ENCODE measurements at places on chromosomes 4 and X.

- no peaks in the 10 kb centered on the region for H3K27me3 ChIP-seq
- DNase-seq: no peak
- peaks cover 31% of the 10 kb centered on the region for H3K4me1 ChIP-seq
- no peak overlapping the region for H3K4me3 ChIP-seq
- H3K36me3 ChIP-seq: no peaks in the 10 kb centered on the region
- H3K27ac ChIP-seq: no peak overlapping the region
Observed at GRCh38 chr4:185735866-185736400, 76.1 kb downstream of the SORBS2 start.

DNA sequence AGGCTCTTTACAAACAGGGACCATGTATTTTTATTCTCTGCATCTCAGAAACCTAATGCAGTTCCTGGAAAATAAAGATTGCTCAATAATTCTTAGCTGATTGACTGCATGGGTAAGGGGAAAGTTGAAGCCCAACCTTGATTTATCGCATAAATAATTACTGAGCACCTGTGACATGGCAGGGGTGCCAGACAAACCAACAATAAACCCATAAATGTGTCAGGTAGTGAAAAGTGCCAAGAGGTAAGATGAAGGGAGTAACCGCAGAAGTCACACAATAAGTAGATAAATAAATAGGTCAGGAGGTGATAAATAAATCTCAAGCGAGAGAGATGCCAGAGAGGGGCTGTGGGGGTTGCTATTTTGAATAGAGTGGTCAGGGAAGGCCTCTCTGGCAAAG is 20.1 kb upstream of the AP1S2 start:
- DNase-seq: no peak
- no peaks in the 10 kb centered on the region for H3K36me3 ChIP-seq
- H3K27me3 ChIP-seq: peaks cover 10% of the 10 kb centered on the region
- H3K4me1 ChIP-seq: no peaks in the 10 kb centered on the region
- no peak overlapping the region for H3K4me3 ChIP-seq

DNA sequence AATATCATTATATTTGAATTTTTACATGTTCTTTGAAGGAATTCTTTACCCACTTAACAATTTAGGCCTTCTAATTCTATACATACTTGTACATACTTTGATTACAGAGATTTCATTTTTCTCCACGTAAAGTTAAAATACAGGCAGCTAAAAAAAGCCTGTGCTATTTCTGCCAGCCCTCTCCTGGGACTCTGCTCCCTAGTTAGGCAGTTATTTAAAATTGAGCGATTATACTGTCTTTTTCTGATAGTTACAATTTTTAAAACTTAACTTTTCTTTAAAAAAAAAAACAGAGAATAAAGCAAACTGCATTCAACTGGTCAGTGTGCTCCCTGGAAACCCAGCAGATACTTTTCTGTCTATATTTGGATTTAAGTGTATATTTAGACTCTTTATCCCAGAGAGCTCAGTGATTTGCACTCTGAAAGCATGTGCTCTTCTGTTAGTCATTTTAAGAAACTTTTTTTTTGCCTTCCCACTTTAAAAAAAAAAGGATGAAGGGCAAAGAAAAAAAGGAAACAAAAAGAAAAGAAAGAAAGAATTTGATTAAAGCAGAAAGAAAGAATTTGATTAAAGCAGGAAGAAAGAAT is 18.1 kb upstream of the FAM241A start:
- no peak overlapping the region for H3K4me3 ChIP-seq
- no peak overlapping the region for H3K27ac ChIP-seq
- DNase-seq: no peak
- H3K27me3 ChIP-seq: no peaks in the 10 kb centered on the region
- no peaks in the 10 kb centered on the region for H3K36me3 ChIP-seq
- no peaks in the 10 kb centered on the region for H3K4me1 ChIP-seq

- no peaks in the 10 kb centered on the region for H3K4me1 ChIP-seq
- H3K27ac ChIP-seq: no peak overlapping the region
- H3K36me3 ChIP-seq: no peaks in the 10 kb centered on the region
- no peak overlapping the region for H3K4me3 ChIP-seq
- H3K27me3 ChIP-seq: no peaks in the 10 kb centered on the region
Observed at GRCh38 chr4:180341926-180342325, 1901.3 kb upstream of the TENM3 start.

DNA sequence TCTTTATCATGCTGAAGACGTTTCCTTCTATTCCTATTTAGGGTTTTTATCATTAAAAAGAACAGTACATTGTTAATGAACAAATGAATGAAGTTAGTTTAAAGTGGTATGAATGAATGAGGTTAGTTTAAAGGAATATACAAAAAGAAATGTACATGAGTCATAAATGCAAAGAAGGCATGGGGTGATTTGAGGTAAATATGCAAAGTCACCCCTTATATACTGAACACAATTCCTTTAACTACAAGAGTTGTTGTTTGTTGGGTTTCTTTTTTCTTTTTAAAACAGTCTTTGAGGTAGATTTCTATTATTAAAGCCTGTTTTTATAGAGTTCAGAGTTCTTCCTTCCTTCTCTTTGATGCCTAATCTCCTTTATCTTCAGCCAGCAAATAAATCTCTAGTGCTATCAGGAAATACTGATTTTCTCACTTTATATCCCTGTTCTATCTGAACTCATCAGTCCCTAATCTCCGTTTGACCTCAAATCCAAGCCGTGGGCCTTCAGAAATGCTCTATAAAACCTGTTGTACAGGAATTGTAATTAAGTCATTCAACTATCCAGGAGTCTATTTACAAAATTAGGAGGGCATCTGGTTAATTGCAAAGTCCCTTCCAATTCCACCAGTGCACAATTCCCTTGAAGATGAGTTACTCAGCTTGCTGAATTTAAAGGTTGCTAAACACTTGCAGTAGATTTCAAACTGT is 31.6 kb upstream of the ABCG2 start:
- no peak overlapping the region for H3K27ac ChIP-seq
- H3K4me3 ChIP-seq: no peak overlapping the region
- H3K36me3 ChIP-seq: no peaks in the 10 kb centered on the region
- no peak for DNase-seq

DNA sequence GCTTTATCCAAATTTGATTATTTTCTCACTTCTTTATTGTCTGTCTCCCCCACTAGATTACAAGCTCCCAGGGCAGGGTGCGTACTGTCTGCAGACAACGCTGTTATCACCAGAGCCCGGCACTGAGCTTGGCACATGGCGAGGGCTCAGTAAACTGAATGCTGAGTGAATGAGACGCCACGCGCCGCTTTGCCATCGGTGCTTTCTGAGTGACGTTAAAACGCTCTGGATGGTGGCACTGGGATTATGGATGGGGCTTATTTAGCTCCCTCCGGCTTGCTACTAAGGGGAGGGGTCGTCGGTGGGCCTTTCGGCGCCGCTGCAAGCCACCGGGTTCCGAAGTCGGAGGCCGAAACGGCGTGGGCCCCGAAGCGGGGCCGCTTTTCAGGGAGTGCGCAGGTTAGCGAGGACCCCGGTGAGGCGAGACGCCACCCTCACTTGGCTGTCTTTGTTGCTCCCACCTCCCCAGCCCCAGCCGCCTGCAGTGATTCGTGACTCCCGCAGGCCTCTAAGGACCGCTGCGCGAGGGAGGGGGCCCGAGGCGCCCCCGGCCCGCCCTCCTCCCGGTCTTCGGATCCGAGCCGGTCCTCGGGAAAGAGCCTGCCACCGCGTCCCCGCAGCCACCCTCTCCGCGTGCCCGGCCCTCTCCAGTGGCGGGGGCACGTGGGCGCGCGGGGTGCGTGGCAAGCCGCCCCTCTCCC is 569 bp upstream of the FHL1 start:
- H3K27ac ChIP-seq: peak overlapping the region; percentile 61
- H3K4me3 ChIP-seq: peak overlapping the region; percentile 47
- DNase-seq: no peak

- no peaks in the 10 kb centered on the region for H3K4me1 ChIP-seq
- no peak within 1 kb of the TSS for H3K4me3 ChIP-seq
- no peak for DNase-seq
- H3K27ac ChIP-seq: no peak within 1 kb of the TSS
- no peaks in the 10 kb centered on the region for H3K27me3 ChIP-seq
Observed at GRCh38 chrX:152138388-152138784, at the start of gene MAGEA10. Gene MAGEA10 (minus strand): TSS chrX:152138577. CDS start chrX:152135620, 2,957 bp downstream.

All from left lung (tissue), 14 donors.